BJ (cell line): ENCODE measurements at places on chromosomes 13 and 19. TPM values are rescaled to one million over a fixed set of nuclear protein-coding genes. Genes with fewer than 3 reads are reported as not detected.

The CKM gene
- polyA plus RNA-seq, result not detected in 2 replicates

The CCDC97 gene
- 7.2 and 10.3 TPM in 2 replicates for polyA plus RNA-seq

The CYP2F1 gene
- not detected in 2 replicates for polyA plus RNA-seq

The CNN1 gene
- polyA plus RNA-seq, result 227 and 267 TPM in 2 replicates

The PRKCSH gene
- 137 and 348 TPM in 2 replicates for polyA plus RNA-seq

DNA sequence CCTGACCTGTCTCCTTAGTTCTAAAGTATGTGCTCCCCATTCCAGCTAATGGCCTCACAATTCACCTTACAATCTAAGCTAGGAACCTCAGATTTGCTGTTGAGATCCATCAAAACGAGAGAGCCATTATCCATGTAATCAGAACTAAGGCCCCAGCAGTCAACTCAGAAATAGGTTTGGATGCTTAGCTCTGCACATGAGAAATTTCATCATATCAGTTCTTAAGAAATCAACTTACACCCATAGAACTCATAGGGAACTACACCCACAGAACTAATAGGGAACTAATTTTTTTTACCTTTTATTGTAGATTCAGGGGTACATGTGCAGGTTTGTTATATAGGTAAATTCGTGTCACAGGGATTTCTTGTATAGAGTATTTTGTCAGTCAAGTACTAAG, 28.7 kb downstream of the CYSLTR2 start:
- no peak for DNase-seq

DNA sequence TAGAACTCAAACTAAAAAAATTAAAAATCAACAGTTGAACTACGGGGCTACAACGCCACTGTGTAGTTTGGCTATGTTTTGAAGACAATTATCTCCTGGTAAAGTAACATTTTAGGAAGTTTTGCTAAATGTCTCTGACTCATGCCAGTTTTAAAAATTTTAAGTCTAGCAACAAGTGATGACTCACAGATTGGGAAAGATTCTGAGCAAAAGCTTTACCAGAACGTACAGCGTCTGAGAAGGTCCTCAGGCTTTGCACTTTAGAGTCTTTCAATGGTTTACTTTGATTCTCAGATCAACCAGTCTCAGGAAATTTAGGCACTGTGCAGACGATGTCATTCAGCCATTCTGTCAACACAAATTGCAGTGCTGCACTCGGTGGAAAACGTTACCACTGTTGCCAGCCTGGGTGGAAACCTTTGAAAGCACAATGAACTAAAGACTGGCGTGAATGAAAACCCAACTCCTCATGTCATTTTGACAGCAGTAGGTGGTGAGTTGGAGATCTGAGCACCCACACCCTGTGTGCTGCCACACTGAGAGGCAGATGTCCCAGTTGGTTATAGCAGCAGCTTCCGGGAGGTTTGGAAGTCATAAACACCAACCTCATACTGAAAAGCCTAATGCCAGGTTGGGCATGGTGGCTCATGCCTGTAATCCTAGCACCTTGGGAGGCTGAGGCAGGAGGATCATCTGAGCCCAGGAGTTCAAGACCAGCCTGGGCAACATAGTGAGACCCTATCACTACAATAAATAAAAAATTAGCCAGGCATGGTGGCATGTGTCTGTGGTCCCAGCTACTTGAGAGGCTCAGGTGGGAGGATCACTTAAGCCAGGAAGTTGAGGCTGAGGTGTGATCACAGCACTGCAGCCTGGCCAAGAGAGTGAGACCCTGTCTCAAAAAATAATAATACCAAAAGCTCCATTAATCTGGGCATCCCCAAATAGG, 6.3 kb upstream of the WTIP start:
- DNase-seq, result peak; percentile 67

- DNase-seq, result no peak
Measured at GRCh38 chr13:38641164-38641948, 45.5 kb upstream of the FREM2 start.

GRCh38 chr13:111913761-111914140, 153.2 kb upstream of the SOX1 start:
- no peak for DNase-seq

DNA sequence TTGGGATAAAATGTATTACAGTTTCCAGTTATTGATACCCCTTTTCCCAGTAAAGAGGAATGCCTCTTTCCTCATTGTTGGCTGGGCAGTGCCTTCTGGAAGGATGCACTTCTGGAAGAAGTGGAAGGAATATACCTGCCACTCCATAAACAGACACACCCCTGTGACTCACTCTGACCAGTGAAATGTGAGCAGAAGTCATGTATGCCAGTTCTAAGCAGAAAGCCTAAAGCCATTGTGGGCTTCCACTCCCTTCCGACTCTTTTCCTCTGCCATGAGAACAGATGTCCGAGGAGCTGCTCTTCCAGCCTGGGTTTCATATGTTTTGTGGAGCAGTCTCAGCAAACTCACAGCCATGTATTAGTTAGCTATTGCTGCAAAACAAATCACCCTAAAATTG, 166.1 kb upstream of the SERP2 start:
- DNase-seq, result no peak

DNA sequence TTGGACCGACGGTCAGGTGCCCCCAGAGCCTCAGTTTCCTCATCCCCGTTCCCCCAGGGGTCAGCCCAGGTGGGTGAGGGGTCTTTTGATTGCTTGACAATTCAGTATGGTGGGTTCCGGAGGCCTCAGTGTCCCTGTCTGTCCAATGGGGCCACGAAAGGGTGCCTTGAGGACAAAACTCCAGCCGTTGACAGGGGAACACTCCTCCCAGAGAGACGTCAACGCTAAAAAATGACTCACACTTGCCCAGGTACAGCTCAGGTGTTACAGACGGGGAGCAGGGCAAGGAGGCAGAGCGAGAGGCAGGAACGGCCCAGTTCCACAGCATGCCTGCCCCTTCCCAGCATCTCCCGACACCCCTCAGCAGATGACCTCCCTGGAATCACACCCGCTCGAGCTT, 1.8 kb downstream of the TNFAIP8L1 start:
- no peak for DNase-seq

- no peak for DNase-seq
Measured at GRCh38 chr13:101624210-101624922, 171.9 kb downstream of the ITGBL1 start.
